Ureter (tissue), 1 donor: ENCODE measurements at places on chromosomes 7 and 10. TPM values are rescaled to one million over a fixed set of nuclear protein-coding genes. Genes with fewer than 3 reads are reported as not detected.

DNA sequence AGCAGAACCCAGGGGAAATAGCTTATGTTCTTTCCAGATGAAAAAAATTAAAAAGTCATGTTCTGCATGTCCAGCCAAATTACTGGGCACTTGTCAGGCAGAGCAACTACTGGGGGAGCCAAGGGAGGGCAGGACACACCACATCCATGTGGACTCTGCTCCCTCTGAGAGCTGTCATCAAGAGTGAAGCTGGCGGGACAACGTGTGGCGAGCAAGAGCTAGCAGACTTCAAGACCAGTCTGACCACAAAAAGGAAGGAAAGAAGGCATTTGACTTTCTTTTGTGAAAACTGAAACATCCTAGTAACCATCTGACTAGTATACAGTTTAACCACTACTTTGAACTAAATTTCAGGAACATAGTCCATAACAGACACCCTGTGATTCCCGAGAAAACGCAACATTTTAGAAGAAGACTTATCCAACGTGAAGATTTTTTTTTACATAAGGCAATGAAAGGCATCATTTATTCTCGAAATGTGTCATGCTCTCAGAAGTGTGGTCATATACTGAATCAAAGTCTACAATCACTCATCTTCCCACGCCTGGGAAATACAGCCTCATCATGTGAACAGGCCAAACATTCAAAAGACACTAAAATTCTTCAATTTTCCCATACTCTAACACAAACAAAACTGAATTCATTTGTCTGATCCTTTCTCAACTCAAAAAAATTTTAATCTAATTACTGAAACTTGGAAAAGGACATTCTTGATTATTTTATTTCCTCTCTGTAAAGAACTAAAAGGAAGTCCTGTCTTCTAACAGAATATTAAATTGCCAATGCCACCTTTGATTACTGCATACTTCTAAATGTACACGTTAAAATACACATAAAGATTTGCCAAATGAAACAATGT lies 15.5 kb downstream of the CYTH3 start:
- no peak for DNase-seq

DNA sequence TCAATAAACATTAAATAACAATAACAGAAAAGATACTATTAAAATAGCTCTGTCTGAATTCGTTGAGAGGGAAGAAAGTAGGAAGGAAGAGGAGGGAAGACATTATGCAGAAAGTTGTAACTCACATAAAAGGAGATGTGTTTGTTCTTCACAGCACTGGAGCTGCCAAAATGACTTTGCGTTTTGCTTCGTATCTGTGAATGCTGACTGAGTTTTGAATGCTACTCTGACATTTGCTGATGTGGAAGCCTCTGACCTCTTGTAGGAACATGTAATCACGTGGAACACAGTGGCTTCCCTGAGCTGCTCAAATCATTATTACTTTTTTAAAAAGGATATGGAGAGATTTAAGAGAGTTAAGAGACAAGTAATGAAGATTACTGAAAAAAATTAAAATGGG lies 15.6 kb upstream of the DGKI start:
- no peak for DNase-seq

GRCh38 chr10:100654782-100655325 lies 90.5 kb upstream of the PAX2 start:
- no peak for DNase-seq

The TAF3 gene
- 10.0 TPM for total RNA-seq

The ST7 gene
- total RNA-seq: 25.4 TPM
